ENCODE measurements at places on chromosomes 2 and 18.

GRCh38 chr2:134453476-134453875 is 199.6 kb downstream of the MGAT5 start:
- DNase-seq: no peak

- DNase-seq: no peak
These were observed 337.5 kb downstream of the GULP1 start for GRCh38 chr2:188628989-188629752.

DNA sequence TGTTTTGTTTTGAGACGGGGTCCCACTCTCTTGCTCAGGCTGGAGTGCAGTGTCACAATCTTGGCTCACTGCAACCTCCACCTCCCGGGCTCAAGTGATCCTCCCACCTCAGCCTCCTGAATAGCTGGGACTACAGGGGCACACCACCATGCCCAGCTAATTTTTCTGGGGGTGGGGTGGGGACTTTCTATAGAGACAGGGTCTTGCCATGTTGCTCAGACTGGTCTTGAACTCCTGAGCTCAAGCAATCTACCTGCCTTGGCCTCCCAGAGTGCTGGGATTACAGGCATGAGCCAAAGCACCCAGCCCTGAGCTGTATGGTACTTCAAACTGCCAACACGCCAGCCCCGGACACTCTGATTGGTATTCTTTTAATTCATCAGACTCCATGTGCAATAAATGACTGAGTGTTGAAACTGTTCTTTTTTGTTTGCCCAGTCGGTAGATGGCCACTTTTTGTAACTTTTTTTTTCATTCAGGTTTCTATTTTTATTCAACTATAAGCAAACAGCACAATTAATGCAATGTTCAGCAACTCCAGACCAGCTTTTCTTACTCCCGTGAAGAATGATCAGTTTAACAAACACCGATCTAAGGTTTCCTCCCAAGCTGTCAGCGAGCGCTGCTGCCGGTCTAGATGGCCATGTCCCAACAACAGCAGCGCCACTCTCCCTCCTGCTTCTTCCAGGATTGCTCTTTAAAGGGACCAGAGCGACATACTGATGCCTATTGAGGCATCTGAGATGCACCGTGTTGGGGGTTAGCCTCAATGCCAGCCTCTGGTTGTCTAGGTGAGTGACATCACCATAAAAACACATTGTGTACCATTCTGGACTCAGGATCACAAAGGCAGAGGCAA is 12.5 kb upstream of the TGOLN2 start:
- no peak for DNase-seq

GRCh38 chr2:120646994-120647393 is 88.7 kb upstream of the GLI2 start:
- DNase-seq: no peak

GRCh38 chr18:23211146-23211545 is 75.9 kb downstream of the CABLES1 start:
- no peak for DNase-seq

GRCh38 chr2:30484995-30485394 is 37.9 kb downstream of the LCLAT1 start:
- no peak for DNase-seq

- DNase-seq: no peak
These were observed 275.9 kb downstream of the RBM43 start for GRCh38 chr2:150985741-150986140.
